ENCODE measurements at places on chromosomes 16 and 17.

GRCh38 chr17:53629188-53629587 is 193.5 kb upstream of the KIF2B start:
- DNase-seq = no peak

GRCh38 chr16:70796301-70796700 is 4.7 kb downstream of the VAC14 start:
- DNase-seq = no peak

- no peak for DNase-seq
These were observed 31.7 kb upstream of the BRD7 start for GRCh38 chr16:50400312-50400966.

- no peak for DNase-seq
These were observed 2.2 kb upstream of the FOXK2 start for GRCh38 chr17:82517230-82517865.

DNA sequence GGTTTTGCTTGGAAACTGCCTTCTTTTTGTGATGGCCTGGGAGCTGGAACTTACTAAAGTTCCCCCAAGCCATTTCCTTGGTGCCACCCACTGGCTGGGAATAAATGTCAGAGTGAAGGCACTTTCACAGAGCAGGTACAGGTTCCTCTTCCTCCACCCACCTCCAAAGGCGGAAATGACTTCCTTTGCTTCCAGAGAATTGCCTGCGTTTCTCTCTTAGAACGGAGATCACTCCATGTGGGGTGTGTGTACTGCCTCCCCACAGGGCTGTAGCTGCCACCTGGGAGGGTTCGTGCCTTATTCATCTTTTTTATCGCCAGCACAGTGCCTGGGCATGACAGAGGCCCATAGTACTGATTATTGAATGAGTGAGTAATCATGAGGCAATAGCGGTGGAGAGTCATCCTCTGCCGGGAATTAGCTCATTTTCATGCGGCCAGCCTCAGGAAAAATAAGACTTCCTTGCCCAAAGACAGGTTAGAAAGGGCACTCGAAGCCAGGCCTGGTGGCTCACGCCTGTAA is 32.2 kb upstream of the HAS3 start:
- no peak for DNase-seq

DNA sequence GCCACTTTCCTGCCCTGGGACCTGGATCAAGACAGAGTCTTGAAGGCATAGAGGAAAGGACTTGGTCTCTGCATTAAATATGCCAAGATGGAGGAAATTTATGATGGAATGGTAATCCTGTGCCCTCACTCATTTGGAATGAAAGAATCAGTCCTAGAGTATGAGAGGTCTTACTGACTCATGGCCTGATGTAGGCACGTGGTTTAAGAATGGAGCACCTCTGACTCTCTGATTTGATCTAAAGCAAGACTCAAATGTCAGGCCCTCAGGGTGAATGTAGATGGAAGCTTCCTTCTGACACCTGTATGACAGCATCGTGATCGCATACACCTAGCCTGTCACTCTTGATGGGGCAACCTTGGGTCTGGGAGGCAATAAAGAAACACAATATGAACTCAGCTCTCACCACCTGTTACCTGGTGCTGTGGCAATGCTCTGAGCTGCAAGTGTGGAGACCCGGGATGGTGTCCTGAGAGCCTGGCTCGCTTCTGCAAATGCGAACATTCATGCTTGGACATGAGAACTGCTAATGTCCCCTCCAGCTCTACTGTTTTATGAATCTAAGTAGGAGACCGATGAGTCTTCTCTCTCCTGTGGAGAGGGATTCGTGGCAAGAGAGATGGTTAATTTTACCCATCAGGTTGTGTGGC is 229.9 kb downstream of the ABCC12 start:
- DNase-seq = no peak

DNA sequence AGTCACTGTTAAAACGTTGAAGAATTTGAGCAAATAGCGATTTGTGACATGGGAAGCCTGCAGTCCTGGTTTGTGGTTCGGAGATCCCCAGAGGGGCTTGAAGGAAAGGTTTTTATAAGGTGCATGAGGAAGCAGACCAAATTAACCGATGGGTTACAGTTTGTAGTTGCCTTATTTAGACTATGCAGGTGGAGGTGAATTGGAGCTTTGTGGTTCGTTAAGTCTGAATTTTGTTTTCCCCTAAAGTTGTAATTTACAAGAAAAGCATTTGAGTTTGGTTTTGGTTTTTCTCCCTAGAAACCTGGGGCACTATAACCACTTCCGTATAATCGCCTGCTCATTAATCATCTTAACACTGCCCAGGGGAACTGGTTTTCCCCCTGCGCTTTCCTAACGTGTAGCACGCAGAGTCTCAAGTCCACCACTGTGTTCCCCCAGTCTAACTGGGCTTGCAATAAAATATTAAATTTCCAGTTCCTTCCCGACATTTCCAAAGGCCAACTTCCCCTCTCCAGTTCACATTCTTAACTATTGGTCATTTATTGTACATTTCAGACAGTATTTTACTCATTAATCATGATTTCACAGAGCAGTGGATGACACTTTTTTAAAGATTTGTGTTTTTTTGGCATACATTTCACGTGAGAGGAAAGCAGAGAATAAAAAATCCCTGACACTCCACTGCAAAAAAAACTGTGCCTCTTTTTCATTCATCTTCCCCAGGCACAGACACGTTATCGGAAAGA is 932 bp downstream of the ZNF267 start:
- DNase-seq = no peak

DNA sequence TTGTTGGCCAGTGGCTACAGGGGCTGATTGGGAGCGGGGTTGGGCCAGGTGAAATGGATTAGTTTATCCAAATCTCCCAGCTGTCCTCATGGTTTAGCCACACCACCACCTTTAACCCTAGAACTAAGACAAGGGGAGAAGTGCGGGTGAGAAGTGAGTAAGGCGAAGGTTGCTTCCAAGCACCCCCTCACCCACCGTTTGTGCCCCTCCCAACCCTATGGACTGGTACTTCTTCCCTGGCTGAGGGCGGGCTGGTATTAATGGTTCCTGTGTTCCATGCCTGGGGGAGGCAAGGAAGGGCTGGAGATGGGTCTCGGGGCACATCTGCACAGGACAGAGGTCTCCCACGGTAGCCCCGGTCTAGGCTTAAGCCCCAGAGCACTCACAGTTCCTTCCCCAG is 25.1 kb downstream of the NT5M start:
- no peak for DNase-seq

DNA sequence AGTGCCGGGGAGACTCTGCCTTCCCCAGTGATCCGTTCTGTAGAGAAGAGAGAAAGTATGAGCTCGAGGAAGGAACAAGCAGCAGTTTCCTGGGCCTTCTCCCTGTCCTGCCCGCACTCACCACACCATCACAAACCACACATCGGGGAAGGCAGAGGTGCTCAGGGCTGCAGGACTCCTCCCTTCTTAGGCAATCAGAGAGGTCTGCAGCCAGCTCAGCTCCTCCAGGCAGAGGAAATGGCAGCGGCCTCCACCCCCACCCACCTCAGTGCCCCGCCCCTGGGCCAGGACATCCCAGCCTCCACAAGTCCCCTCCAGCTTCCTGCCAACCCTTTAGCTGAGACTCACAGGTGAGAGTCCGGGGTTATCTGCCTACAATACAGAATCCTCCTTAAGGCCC is 2.0 kb downstream of the ZNF319 start:
- no peak for DNase-seq

GRCh38 chr17:39960524-39961041 is 2.2 kb upstream of the GSDMA start:
- no peak for DNase-seq

DNA sequence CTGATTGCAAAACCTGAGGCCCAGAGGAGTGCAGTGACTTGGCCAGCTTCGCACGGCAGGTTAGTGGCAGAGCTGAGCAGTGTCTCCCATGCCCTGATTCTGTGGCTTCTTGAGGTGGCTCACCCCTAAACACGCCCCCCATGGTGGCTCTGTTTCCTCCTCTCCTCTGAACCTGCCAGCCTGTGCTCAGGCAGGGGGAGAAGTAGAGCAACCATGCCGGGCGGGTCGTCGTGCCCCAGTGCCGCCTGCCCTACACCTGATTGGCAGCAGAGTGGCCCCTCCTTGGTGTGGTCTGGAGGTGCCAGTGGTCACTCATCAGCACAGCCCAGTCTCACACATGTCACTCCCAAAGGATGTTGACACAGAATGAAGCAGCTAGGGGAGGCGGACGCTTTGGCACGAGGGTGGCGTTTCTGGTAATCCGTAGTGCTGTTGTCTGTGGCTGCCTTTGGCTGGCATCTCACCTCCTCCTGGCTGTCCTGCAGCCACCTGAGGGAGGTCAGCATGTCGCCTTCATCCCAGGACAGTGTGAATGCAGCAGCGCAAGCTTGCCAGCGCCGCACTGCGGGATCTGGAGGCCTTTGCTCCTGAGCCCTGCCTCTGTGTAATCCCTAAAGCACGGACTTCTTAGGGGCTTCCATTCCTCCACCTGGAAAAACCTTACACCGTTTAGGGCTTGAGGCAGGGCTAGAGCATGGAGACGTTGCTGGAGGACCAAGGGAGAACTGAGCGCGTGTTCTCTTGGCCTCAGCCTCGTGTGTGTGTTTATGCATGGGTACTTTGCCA is 294.7 kb downstream of the SEC14L1 start:
- DNase-seq = no peak

DNA sequence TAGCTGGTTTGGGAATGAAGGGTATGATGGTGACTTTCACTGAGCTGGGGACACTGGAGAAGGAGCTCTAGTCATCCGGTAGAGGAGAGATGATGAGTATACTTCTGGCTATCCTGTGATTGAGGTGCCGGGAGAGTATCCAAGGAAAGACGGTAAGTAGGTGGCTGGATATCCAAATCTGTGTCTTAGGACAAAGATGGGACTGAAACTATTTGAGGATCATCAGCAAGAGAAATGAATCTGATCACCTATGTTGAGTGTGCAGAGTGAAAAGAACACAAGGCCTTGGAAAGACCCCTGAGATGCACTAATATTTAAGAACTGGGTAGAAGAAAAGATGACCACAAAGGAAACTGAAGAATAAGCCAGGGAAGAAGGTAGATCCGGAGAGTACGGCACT is 1.0 kb downstream of the NACA2 start:
- no peak for DNase-seq

All from midbrain (tissue), 1 donor.